ENCODE measurements at places on chromosomes 1 and 21.

DNA sequence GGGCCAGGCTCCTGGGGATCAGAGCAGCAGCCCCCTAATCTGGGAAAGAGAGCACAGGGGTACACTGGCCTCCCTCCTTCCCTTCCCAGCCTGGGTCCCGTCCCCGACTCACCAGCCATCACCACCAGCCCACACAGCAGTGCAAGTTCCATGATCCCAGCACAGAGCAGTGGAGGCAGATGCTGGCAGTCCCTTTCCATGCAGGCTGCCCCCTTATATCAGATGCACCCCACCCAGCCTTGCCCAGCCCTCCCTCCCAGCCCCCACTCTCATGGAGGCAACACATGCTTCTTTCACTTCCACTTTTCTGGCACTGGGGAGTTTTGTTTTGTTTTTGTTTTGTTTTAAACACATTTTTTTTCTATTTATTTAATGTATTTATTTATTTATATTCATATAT is at the start of gene PLA2G2D:
Gene PLA2G2D (minus strand): TSS at position 190 of the 400 bp plus-strand sequence. CDS start 38 bp downstream, at position 152.
- no peak for DNase-seq

- DNase-seq = peak; percentile 48
Measured at GRCh38 chr1:53278298-53278725, 40.0 kb upstream of the MAGOH start.

- no peak for DNase-seq
Measured at GRCh38 chr1:7117399-7118281, 332.4 kb downstream of the CAMTA1 start.

GRCh38 chr21:16572032-16572431 is 842.2 kb downstream of the USP25 start:
- no peak for DNase-seq

- no peak for DNase-seq
Measured at GRCh38 chr1:59597420-59598119, 217.2 kb upstream of the HOOK1 start.

DNA sequence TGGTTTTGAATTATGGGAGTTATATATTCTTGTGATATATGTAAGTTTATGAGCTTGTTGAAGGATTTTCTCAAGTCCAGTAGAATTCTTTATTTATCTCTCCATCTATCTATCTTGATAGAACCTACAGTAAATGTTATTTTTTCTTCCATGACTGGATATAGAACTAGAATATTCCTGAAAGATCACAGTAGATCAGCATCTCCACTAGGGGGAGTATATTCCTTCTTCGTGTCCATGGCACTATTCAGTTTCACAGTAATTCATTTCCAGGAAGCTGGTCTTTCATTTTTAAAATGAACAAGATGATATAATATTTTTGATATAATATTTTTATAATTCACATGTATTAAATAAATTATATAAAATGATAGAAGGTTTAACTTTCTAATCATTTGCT is 18.8 kb downstream of the TMPRSS15 start:
- DNase-seq = no peak

GRCh38 chr1:157091668-157092273 is 7.8 kb downstream of the ETV3L start:
- no peak for DNase-seq

DNA sequence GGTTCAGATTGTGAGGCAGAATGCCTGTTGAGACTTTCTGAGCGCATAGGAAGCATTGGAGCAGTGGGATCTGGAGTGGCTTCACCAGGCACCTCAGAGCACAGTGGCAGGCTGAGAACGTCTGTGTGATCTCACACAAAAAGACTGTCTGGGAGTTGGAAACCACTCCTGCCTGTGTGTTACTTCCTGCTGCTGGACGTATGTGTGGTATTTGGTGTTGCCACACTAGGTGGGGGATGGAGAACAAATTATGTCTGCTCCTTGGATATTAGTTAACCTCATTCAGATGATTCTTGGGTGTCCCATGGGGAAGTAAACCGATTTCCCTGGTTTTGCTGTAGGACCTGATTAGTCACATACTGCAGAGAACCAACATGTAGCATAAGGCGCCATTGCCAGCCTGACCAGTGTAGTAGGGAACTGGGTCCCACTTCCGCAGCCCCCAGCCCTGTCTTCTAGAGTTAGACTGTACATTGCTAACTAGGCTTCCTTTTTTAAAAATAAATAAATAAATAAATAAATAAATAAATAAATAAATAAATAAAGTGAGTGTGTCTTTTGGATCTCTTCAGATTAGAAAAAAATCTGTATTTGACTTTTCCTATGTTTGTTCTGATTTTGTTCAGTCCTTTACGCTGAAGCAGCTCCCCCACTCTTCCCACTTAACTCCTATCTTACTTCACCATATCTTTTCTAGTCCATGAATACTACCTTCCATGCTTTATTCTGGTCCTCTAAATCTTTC is 26.9 kb downstream of the UCK2 start:
- DNase-seq = no peak

DNA sequence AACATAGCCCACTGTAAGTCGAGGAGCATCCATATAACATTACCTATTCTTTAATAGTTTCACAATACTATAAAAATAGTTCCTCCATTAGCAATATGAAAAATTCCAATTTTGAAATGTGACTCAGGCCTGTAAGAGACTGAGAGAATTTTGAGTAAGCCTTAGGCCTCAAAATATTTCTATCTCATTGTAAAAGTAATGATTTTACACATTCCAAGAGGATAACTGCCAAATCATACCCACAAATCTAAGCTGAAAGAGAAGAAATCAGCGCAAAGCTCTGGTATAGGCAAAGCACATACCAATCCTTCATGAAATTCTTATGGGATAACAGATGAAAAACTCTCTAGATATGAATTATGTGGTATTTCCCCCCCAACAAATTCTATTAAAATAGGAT is 144.1 kb downstream of the CDC42BPA start:
- DNase-seq = no peak

DNA sequence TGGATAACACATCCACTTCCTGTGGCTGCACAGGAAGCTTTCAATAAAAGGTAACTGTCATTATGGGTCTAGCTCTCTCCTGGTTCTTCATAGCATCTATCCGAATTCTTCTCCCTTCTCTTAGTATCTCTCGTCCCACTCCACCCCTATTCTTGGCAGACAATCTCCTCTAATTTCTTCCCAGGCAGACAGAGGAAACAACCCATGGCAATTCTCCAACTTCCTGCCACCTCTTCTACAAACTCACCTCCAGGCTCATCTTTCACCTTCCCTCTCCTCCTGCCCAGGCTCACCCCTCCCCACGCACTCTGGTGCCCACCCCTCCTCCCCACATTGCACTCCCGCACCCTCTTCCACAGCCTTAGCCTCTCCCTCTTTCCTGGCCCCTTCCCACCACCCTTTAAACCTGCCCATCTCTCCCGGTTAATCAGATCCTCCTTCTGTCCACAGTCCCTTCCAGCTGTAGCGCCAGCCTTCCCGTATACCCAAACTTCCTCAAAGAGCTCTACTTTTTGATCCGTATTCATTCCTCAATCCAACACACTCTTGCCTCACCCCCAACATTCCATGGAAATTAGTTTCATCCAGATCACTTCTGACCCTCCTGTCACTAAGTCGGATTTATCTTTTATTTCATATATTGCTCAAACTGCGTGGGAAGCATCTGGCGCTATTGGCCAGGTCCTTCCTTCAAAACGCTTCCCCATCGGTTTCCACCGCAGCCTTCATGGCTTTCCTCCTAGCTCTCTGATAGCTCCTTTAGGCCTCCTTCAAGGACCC is 25.9 kb downstream of the SHISA4 start:
- no peak for DNase-seq

DNA sequence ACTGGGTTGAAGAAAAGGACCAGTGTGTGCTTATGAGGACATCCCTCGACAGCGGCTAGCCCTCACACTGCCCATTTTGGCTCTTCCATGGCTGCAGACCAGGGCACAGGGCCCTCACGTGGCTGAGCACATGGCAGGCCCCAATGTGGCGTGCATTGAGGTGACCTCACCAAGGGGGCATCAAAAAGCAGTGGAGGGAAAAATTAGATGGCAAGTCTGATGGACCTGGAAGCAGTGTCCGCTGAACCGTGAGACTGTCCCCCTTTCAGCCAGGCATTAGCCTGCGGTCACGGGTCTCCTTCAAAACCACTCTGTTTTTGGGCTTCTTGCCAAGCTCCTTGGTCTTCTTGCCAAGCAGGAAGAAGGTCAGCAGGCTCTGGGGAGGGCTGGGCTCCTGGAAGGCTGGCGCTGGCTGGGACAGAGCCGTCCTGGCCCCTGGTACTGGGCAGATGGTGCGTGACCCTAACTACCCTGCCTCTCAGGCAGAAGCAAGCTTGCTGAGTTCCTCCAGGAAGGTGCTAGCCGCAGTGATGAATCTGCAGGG is 30.8 kb downstream of the TRIM67 start:
- no peak for DNase-seq
